ENCODE measurements at places on chromosomes 2 and 18.

GRCh38 chr2:1283871-1284270 is 129.4 kb upstream of the TPO start:
- no peak for DNase-seq

- no peak for DNase-seq
Measured at GRCh38 chr2:220296174-220296573, 668.7 kb downstream of the SLC4A3 start.

GRCh38 chr18:8406186-8406867 is 202.9 kb upstream of the RAB12 start:
- DNase-seq, result no peak

- DNase-seq, result no peak
Measured at GRCh38 chr2:43276962-43277391, 50.6 kb upstream of the ZFP36L2 start.

- no peak for DNase-seq
Measured at GRCh38 chr18:23593720-23594119, 7.4 kb upstream of the NPC1 start.

DNA sequence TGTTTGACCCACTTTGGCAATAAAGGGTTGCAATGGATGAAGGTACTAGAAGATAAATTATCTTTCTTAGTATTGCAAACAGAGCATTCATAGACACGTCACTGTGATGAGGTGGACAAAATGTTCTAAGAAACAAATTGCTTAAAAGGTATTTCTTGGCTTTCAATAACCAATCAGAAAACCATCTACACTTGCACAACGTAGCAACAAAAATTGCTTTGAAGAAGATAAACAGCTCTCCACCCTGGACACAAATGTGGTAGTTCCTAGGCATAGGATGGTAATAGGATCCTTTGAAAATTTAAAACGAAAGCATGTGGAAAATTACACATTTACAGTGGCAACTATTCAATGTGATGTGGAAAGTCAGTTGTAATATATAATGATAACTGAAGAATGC is 439.9 kb upstream of the ETAA1 start:
- no peak for DNase-seq

- DNase-seq, result no peak
Measured at GRCh38 chr2:18845854-18846445, 256.6 kb upstream of the NT5C1B start.

DNA sequence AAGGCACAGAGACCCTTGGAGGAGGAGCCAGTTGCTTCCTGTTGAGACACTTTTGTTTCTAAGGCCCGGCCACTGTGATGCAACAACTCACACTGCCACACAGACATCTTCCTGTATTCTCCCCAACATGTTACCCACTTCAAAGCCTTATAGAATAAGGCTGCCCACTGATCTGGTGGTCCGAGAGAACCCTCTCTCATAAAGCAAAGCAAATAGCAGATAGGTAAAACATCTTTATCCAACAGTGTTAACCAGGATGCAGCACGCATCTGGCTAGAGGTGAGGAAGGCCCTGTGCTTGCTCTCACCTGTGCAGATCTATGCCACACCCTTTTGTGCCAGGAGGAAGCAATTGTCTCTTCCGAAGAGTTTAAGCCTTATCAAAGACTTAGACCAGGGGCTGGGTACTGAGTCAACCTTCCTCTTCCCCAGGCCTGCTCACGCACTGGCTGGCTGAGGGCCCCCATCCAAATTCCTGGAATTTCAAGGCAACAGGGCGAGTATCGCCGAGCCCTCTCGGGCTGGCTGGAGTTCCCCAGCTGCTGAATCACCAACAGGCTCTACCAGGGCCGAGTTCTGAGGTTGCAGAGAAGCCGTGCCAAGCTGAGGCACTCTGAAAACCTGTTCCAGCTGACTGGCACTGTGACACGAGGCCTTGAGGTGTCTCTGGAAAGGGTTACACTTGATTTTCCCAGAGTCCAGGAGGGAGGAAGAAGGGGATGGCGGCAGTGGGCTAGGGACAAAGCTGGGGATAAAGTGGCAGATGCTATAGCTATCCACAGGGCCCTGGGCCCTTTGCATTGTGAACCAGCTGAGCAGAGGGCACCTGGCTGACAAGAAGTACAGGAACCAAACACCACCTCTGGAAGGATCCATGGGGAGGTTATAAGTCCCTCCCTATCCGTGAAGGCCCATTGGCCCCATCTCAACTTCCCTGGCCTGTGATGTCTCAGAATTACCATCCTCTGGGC is 29.3 kb downstream of the TGFA start:
- DNase-seq, result no peak

GRCh38 chr2:19764998-19765397 is 136.8 kb downstream of the TTC32 start:
- DNase-seq, result no peak

- DNase-seq, result no peak
Measured at GRCh38 chr2:88959480-88960204, 268.2 kb downstream of the RPIA start.
